CD4-positive, alpha-beta T cell treated with Interleukin-1 beta for 1 hour (primary cell): ENCODE measurements at places on chromosomes 16 and 17.

GRCh38 chr16:85648805-85649204 is 35.7 kb downstream of the GSE1 start:
- DNase-seq = no peak

DNA sequence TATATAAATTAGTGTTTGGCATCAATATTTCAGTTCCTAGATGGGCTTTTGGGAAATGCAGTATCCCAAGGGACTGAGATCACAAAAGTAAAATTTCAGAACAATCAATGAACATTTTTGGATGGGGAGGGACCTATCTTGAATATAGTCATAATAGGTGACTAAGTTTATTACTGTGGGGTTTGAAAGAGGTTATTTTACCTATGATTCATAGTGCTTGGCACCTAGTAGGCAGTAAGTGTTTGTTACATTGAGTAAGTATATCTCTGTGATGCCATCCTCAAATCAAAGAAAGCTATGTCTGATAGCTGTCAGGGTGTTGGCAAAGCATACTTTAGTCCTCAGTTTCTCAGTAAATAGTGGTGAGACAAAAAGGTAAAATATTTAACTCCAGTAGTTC is 36.9 kb downstream of the ZNF207 start:
- DNase-seq = no peak

DNA sequence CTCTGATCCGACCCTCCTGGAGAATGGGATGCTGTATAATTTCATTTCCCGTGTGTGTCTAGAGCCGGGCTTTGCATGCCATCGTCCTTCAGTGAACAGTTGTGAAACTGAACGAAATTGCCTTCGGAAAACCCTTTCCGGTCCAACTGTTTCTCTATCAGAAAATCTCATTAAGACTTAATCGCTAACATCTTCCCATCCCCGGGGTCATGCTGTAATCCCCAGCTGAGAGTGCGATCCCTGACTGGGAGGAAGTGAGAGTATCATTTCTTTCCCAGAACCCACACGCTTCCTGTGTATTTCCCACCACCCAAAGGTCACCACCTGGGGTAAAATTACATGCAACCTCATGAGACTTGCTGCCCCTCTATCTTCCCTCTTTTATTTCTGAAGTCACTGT is 75.6 kb upstream of the RBFOX1 start:
- no peak for DNase-seq

DNA sequence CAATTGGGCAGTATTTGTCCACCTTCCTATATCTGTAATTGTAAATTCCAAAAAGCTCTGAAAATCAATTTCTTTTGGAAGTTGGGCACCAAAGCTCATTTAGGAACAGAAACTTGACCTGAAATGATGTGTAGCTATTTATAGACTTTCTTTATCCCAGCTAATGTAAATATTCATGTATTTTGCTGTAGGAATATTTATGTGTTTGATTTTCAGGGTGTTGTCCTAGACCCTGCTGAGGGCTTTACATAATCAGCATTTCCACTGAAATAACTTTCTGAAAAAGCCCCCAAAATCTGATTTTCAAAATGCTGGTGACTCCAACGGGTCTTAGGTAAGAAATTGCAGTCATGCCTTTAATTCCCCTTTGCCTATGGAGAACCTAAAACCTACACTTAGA is 4.1 kb downstream of the RBFOX1 start:
- DNase-seq = no peak

GRCh38 chr16:2745116-2745890 is 7.1 kb upstream of the SRRM2 start:
- no peak for DNase-seq

- no peak for DNase-seq
These were observed 115.0 kb upstream of the CIBAR2 start for GRCh38 chr16:85227084-85227945.

DNA sequence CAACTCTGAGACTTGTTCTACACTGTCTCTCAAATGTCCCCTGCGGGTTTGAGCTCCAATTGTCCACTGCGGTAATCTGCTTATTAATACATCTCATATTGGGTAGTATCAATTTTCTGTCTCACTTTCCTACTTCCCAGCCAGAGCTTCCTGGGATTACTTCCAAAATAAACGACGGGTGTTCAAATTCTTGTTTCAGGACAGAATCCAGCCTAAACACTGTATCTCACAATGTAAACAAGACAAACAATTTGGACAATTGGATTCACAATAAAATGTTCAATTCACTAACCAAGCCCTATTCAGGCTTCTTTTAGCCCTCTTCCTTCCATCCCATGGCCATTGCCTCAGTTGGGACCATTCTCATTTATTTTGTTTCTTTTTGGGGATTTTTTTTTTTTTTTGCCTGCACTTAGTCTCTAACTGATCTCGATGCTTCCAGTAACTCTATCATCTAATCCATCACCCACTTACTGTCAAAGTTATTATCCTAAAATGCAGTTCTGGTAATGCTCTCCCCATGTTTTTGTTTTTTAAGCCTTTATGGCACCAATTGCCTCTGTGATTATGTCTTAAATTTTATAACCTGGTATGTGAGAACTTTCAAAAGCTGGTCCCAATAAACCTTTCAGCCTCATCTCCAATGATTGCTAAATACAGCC is 2.0 kb upstream of the VAT1L start:
- DNase-seq = no peak

DNA sequence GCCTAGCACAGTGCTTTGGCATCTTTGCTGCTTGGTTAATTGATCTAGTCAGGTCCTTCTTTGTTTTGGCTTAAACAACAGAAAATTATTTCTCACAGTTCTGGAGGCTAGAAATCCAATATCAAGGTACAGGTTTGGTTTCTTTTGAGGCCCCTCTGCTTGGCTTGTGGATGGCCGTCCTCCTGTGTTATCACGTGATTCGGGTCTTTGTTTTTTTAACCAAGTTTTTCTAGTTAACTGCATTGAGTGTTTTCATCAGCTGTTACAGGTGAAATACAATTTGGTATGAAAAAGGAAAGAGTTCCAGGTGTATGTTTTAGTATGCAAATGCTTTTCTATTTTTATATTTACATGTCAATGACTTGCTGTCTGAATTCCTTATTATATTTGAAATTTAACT is 2.8 kb downstream of the NLK start:
- DNase-seq = no peak

DNA sequence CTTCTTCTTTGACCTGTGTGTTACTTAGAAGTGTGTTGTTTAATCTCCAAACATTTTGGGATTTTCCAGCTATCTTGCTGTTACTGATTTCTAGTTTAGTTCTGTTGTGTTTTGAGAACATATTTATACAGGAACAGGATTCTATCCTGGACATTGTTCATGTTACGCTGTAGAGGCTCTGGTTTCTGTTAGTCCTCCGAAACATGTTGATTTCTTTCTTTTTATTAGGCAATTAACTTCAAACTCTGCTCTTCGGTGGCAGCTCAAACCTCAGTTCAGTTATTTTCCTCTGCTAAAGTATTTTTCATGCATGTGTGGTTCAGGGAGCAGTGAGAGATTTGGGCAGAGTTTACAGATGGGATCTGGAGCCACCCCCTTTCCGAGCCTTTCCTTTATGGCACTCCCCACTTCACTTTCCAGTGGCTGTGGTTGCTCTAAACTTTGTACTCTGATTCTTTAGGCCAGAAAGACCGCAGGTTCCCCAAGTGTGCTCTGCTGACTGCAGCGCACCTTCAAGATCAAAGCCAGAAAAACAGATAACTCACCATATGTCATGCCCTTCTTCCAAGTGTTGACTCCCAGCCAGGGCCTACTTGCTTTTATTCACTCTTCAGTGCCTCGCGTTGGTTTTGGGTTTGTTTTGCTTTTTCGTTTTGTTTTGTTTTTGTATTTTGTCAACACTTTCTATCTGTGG is 77.6 kb upstream of the KSR1 start:
- DNase-seq = no peak

- DNase-seq = no peak
These were observed 46.8 kb downstream of the REXO5 start for GRCh38 chr16:20853143-20853542.

DNA sequence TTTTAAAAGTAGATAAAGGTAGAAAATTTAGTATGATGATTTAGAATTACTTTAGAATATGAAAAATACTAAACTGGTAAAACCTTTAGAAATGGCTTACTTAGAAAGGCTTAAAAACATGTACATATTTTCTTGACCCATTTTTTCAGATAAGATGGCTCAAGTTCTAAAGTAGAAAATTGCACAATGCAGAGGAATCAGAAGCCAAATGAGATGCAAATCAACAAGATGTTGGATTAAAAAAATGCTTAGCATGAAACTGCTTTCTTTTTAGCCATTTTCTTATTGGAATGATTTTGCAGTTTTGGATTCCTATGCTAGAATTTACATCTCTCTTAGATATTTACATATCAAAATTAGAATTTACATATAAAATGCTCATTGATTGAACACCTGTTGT is 1.5 kb upstream of the KRTAP3-1 start:
- DNase-seq = no peak

DNA sequence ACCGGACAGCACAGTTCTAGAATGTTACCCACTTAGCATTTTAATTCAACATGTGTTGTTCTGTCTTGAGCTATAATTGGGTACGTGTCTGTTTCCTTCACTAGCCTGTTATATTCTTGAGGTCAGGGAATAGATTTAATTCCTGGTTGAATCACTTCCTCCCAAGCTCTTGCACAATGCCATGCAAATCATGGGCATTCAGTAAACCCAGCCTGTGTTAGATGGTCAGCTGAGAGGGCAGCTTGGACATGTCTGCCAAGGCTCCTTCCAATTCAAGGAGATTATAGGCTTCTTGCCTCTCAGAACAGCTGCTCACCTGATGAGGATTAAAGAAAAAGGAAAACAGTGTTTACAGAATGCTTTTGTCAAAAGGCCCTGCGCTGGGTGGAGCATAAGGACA is 12.6 kb downstream of the C1QTNF1 start:
- peak; percentile 24 for DNase-seq

GRCh38 chr17:15289285-15290183 is 24.4 kb upstream of the PMP22 start:
- no peak for DNase-seq

- no peak for DNase-seq
These were observed 69.3 kb downstream of the WWP2 start for GRCh38 chr16:69831212-69832123.

- no peak for DNase-seq
These were observed 35.9 kb downstream of the TBX4 start for GRCh38 chr17:61487989-61488595.

GRCh38 chr17:82444284-82444893 is 6.2 kb downstream of the CYBC1 start:
- no peak for DNase-seq

GRCh38 chr16:71428883-71429282 is 13.0 kb downstream of the TLE7 start:
- DNase-seq = no peak

- no peak for DNase-seq
These were observed 224.9 kb downstream of the CA10 start for GRCh38 chr17:51933647-51934046.

- no peak for DNase-seq
These were observed 21.5 kb upstream of the SKAP1 start for GRCh38 chr17:48451489-48451888.

GRCh38 chr16:89925596-89926079 is 2.5 kb downstream of the TUBB3 start:
- DNase-seq = no peak

DNA sequence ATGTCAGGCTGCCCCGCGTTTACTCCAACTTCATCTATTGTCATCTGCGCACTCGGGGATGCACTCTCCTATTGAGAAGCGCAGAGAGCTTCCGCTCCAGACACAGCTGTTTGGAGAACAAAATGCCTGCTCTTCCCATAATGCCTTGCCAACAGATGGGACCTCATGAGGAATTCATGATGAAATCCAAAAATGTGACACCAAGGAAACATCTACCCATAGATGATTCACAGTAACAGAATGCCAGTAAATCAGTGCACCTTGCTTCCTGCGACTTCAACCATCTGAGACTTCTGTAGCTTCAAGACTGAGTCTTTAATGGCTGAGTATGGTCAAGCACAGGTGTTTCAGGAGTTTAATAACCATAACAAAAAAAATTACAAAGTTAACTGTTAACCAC is 1144.9 kb upstream of the GOT2 start:
- DNase-seq = no peak

GRCh38 chr17:42459801-42460281 is 1.2 kb downstream of the ATP6V0A1 start:
- no peak for DNase-seq

- DNase-seq = peak; percentile 73
These were observed 24.4 kb downstream of the SREBF1 start for GRCh38 chr17:17812211-17813054.

GRCh38 chr17:64729201-64729600 is 67.1 kb upstream of the SMURF2 start:
- no peak for DNase-seq

- peak; percentile 79 for DNase-seq
These were observed 17.3 kb upstream of the EEF2K start for GRCh38 chr16:22188595-22189442.

DNA sequence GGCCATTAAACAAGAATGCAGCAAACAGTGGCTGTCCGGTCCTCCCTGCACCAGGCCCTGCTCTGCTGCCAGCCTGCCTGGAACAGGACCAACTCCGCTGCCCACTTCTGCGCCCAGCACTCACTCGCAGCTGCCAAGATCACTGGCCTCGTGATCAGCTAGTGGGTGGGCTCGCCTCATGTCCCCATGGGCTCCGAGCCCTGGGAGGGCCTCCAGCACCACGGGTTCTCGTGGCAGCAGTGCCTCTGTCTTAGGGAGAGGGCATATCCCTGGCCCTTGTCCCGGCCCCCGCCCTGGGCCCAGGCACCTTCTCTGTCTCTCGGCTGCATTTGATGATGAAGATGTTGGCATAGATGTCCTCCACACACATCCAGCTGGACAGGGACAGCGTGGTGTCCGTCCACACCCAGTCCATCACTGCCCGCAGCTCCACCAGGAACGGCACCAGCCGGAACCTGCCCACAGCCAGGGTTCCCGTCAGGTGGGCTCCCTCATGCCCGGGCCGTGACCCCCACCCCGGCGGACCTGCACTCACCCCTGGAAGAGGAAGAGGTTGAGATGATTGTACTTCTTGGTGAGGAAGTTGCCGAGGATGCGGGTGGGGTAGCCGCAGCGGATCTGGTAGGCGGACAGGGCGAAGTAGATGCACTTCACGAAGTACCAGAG is 13.1 kb downstream of the CTU2 start:
- DNase-seq = no peak

DNA sequence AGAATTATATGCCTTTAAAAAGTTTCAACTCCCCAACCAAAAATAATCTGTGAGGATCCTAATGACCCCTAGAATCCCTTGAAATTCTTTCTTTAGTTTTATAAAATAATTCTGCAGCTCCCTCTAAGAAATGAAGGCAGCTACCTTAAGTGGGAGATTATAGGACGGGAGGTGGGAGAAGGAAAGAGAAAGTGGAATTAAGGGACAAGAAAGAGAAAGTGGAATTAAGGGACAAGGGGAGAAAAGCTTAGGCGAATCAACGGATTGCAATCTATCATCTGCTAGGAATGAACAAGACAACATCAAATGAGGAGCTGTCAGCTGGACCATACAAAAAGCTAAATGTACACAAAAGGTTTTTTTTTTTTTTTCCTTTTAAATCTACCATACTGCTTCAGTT is 262.0 kb downstream of the ZFHX3 start:
- no peak for DNase-seq

- DNase-seq = no peak
These were observed 834.3 kb upstream of the CDH8 start for GRCh38 chr16:62870554-62870953.

GRCh38 chr16:88936008-88936555 is 40.9 kb downstream of the CBFA2T3 start:
- DNase-seq = no peak

GRCh38 chr17:29905086-29905878 is 24.7 kb downstream of the SSH2 start:
- DNase-seq = no peak

GRCh38 chr17:74749279-74750038 is 1.0 kb downstream of the NHERF1 start:
- DNase-seq = no peak

GRCh38 chr17:50638606-50638965 is 3.9 kb downstream of the ABCC3 start:
- no peak for DNase-seq
